Heart right ventricle (tissue), 16 donors: ENCODE measurements at places on chromosomes 2 and 18. TPM values are rescaled to one million over a fixed set of nuclear protein-coding genes. Genes with fewer than 3 reads are reported as not detected.

DNA sequence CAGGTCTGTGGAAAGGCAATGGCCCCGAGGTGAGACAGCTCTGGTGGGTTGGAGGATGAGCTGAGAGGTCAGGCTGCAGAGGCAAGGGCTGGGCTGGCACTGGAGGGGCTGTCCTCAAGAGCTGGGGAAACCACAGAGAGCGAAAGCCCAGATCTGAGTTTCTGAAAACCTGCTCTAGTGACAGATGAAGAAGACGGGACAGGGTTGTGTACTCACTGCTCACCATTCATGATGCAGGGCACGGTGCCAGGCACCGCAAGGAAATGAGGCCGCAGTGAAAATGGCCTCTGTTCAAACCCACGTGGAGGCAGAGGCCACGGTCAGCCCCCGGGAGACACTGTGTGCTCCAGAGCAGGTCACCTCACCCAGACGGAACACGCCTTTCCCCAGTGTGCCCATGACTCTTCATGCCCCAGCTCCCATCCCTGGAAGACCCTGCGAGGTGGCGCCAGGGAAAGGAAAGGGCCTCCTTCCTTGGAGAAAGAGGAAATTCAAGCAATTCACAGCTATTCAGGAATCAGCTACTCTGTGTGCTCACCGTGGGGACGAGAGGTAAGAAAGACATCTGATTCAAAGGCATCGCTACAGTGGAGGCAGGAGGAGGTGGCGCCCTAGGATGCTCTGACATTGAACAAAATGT, 24.3 kb upstream of the ID2 start:
- DNase-seq, result no peak

DNA sequence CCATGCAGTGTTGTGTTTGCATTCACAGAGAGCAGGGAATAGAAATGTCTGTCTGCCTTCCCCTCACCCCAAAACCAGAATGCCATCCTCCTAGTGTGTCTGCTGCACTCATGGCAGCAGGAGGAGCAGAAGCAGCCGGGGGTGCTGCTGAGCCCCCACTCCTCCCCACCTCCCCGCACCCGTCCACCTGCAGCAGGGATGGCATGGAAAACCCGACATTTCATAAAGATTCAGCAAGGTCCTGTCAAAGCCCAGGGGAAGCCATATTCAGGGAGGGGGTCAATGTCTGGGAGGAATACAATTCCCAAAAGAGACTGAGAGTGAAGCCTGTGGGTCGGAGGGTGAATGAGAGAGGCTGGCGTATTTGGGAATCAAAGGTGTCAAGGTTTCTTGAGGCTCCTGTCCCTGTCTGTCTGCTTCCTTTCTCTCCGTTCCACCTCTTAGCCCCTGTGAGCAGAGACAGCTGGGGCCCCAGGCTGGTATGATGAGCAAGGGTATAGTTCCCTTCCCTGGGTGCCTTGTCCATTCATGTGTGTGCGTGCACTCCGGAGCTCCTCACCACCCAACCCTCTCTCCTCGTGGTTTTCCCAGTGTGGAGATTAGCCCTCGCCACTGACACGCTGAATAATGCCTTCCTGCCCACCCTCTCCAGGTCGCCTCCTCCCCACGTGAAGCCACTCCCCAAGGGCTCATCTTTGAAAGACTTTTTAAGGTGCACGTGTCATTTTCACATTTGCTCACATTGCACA, 133.5 kb upstream of the ZNF236 start:
- no peak for DNase-seq

GRCh38 chr18:48809365-48809764, 141.4 kb downstream of the SMAD7 start:
- no peak for DNase-seq

GRCh38 chr2:120937686-120938044, 202.0 kb downstream of the GLI2 start:
- DNase-seq, result no peak

DNA sequence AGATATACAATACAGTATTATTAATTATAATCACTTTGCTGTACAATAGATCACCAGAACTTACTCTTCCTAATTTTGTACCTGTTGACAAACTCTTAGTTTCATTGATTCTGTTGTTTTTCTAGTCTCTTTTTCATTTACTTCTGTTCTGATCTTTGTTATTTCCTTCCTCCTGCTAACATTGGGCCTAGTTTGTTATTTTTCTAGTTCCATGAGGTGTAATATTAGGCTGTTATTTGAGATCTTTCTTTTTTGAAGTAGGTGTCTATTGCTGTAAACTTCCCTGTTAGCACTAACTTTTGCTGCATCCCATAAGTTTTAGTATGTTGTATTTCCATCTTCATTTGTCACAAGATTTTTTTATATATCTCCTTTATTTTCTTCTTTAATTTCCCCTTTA, 55.1 kb downstream of the LIMS1 start:
- no peak for DNase-seq

DNA sequence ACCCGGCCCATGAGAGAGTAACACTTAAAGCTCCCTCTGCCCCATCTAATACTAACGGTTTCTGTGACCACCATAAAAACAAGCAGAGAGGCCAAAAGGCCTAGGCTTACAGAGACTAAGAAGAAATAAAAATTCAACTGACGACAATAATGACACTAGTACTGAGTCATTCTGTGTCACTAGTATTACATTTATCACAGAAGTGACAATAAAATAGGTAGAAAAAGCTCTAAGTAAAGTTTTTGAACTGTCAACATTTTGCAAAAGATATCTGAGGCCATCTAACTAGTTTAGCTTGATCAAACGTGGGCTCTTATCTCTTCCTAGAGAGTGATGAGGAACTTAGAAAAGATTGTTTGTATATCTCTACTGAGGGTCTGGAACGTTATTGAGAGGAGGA, 35.6 kb downstream of the AP1S3 start:
- DNase-seq, result no peak

PAX8 gene
- polyA plus RNA-seq, result not detected

MRPS5 gene
- polyA plus RNA-seq, result 144 TPM

GAD1 gene
- polyA plus RNA-seq, result 0.15 TPM

CNGA3 gene
- polyA plus RNA-seq, result not detected

AFG3L2 gene
- 60.4 TPM for polyA plus RNA-seq
